ENCODE measurements at places on chromosomes 3 and 15.

GRCh38 chr3:13091898-13092611, 18.8 kb upstream of the IQSEC1 start:
- DNase-seq, result peak; percentile 81

GRCh38 chr15:58070801-58071418, 5.4 kb upstream of the ALDH1A2 start:
- DNase-seq, result peak; percentile 25

GRCh38 chr3:45778761-45779201, 17.6 kb downstream of the SLC6A20 start:
- DNase-seq, result no peak

GRCh38 chr3:132443421-132443820, 26.1 kb downstream of the DNAJC13 start:
- DNase-seq, result no peak

DNA sequence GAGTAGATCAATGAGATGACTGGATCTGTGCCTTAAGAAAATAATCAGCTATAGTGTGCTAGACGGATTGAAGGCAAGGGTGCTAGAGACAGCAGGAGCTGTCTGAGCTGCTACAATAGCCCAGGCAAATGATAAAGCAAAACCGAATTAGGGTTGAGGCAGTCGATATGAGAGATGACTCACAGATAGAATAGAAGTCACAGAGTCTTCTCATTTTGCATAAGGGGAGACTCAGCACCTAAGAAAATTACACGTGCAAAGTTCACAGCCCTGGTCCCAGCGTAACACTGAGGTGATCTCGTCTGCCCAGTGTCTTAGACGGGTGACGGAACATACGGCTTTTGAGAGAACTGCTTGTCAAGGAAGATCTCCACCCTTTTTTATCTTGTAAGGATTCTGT, 11.6 kb downstream of the LPP start:
- no peak for DNase-seq

DNA sequence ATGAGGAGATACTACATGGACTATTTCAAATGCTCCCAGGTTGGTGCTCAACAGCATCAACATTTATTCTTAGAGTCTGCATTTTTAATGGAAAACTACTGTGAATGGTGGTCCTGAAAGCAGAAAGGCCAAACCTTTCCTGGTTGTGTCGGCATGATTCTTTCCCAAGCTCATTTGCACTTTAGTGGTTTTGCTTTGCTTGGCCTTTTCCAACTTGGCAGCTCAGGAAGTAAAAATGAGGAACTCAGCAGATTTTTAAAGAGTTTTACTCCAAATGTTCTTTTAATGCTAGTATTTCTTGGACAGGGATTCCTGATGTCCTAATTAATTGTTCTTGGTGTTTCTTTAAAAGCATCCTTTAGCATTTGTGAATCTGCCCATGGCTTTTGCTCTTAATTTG, 197.4 kb downstream of the SLC9A9 start:
- DNase-seq, result no peak

DNA sequence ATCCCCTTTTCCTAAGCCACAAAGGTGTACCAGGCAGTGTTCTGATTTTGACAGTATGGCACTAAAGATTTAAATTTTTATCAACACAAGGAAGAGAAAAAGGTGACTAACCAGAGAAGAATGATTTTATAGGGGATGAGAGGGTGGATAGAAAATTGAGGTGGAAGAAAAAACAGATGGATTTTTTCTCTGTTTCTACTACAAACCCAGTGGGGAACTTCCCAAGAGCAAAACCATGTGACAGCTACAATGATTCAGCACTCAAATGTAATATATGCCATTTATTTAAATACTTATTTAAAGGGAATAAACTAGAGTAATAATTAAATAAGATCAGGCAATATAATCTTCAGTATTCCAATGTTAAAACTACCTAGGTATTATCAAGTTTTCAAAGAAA, 11.1 kb downstream of the DCUN1D1 start:
- no peak for DNase-seq

GRCh38 chr3:171456765-171457606, 3.2 kb downstream of the TNIK start:
- no peak for DNase-seq

DNA sequence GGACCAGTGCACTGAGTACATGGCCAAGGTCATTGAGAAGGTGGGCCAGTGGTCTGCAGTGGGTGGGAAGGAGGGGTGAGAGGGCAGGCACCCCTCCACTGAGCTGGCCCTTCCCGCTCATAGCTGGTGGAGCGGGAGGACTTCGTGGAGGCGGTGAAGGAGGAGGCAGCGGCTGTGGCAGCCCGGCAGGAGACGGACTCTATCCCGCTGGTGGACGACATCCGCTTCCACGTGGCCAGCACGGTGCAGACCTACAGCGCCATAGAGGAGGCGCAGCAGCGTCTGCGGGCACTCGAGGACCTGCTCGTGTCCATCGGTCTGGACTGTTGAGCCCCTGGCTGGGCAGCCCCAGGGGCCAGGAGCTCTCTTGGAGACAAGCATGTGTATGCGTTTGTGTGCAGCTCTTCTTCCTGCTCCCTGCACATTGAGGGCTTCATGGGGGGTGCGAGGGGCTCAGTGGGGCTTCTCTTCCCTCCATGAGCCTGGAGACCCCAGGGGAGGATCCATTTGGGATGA, 7.5 kb downstream of the ABTB1 start:
- DNase-seq, result peak; percentile 9

GRCh38 chr15:87767516-87767915, 489.0 kb downstream of the NTRK3 start:
- no peak for DNase-seq

- no peak for DNase-seq
Measured at GRCh38 chr3:9615003-9615628, 34.2 kb upstream of the MTMR14 start.

DNA sequence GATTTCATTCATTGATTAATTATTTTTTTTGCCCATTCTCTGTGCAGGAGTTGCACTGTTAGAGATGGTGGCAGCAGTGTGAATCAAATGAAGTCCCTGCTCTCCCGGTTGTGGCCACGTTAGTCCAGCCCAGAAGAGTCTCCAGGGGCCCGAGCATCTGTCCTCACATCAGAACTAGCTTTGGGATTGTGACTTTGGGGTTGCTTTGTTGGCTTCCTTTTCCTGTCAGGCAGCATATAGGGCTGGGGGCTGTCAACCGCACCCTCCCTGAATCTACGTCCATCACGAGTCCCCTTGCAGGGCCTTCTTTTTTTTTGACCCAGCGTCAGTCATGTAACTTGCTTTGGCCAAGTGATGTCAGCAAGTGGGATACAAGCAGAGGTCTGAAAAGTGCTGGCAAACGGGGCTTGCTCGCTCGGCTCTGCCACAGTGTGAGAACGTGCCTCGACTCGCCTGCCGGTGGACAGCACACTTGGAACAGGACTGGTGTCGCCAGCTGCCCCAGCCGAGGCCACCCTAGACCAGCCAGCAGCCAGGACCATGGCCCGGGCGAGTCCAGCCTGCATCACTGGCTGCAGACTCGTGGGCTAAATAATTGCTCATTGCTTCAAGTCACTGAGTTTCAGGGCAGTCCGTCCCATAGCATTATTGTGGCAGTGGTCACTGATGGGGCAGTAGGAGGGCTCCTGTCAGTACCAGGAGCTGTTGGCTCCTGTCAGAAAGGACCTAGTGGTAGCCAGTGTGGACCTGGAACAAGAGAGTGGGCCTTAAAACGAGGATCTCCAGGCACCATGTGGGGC, 151.6 kb upstream of the MEF2A start:
- no peak for DNase-seq

DNA sequence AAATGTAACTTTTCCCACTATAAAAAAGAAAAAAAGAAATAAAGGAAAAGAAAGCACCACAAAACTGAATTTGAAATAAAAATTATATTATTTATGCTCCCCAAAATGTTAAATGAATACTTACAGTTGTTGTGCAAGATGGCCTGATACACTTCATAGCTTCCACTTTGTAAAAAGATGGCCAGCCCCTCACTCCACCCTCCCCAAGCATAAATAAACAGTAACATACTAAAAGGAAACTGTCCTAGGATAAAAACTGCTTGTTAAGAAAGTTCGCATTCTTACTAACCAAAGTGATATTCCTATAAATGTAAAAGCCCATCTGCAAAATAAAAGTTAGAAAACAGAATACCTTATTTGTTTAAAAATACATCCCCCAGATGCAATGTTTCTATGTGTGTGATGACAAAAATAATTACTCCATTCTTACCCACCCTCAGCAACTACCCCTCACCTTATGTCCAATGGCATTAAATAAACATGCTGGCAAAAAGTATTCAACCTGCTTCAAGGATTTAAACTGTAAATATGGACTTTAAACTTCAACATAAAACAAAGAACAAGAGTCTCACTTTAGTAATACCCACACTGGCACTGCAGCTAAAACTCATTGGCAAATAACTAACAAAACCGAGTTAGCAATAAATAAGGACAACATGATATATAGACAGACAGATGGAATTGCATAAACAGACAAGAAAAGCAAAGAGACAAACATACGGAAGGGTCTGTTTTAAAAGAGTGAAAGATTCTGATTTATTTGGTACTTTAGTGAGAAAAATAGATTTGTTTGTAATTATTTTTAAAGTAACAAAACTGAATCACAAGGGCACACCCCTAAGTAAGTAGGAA, 47.7 kb downstream of the ZBTB20 start:
- no peak for DNase-seq

DNA sequence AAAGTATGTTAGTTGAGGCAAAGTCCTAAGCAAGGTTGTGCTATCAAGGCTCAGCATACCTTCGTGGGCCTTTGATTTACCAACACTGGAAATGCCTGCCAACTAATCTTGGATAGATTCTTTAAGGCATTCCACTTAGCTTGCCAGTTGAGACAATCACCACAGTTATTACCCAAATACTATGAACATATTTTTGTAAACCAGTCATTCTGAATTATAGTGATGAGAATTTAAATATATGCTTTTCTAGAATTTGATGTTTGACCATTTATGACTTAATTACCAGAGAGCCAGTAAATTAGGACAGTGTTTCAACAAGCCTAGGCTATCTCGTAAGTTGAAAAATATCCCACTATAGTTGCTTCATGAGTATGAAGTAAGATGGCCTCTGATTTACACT, 15.5 kb downstream of the TRIM59 start:
- DNase-seq, result no peak

DNA sequence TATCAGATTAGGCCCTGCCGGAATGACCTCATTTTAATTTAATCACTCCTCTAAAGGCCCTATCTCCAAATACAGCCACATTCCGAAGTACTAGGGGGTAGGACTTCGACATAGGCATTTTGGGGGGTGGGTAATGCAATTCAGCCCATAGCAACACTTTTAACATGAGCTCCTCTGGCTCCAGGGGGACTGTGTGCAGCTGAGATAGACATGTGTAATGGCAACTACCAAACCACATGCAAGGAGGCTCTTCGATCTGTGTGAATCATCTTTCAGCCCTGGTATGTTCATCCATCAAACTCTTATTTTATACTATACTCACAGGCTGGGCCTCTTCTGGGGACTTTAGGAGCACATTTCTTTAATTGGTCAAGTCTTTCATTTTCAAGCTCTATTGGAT, 57.4 kb upstream of the PPARG start:
- no peak for DNase-seq

- DNase-seq, result peak; percentile 31
Measured at GRCh38 chr15:70096215-70097062, 1.3 kb downstream of the TLE3 start.

DNA sequence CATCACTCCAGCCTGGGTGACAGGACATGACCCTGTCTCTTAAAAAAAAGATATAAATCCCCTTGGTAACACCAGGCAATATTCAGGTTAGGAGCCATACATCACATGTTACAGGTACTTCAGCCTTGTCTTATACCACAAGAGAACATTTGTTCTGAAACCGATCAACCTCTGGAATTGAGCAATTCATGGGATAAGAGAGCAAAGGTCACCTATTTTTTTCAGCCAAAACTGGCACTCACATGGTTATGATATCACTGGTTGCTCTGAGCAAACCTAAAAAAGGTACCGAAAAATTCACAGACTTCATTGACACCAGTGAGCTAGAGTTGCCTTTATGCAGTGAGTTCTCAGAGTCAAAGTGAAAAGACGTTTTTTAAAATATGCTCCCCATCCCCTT, 9.1 kb downstream of the SPICE1 start:
- no peak for DNase-seq

DNA sequence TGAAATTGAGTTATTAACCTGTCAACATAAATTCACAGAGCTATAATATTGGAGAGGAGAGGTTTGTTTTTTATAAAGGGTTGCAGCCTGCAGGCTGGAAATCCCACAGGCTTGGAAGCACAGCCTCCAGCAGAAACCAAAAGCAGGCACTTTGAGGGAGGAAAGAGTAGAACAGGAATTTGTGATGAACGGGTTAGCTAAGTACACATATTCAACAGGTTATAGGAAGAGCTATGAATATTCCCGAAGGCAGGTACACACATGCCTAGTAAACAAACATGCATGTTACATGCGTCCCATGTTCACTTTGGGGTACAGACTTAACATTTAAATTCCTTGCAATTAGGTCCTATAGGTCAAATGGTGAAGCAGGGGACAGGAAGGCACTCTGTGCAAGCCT, 25.9 kb upstream of the LIPC start:
- no peak for DNase-seq

- DNase-seq, result no peak
Measured at GRCh38 chr15:57922776-57923175, 142.7 kb downstream of the ALDH1A2 start.

All from CD4-positive, alpha-beta T cell treated with Interleukin-4 for 1 hour (primary cell).